NCI-H1930 (cell line): ENCODE measurements at places on chromosomes 4 and X.

GRCh38 chr4:25938787-25939186, 24.8 kb downstream of the SMIM20 start:
- DNase-seq = peak; percentile 9

GRCh38 chrX:22803353-22803752, 196.4 kb upstream of the DDX53 start:
- no peak for DNase-seq

DNA sequence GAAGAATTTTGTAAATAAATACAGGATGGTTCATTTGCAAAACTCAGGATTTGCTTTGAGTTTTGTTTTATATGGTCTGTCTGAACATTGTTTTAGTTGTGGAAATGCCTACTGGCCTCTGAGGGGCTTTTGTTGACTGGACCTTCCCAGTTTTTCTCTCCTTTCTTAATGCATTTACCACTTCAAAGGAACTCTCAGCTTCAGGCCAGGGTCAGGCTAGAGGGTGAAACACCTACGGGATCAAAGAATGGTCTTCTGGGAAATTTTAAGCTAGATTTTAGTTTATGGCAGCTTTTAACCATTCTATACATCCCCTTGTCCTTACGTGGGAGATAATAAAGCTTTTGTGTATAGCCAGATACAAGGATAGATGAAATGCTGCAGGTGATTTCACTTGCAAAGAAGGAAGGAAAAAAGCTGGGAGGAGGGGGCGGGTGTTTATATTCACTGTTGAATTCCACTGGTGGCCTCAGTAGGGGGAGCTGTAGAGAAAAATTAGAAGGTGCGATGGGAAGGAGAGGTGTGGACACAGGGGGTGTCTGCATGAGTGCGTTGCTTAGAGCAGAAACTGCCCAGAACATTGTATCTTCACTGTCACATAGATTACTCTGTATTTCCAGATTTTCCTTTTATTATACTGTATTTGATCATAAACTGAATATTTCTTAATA, 151.8 kb downstream of the TSPAN5 start:
- no peak for DNase-seq

DNA sequence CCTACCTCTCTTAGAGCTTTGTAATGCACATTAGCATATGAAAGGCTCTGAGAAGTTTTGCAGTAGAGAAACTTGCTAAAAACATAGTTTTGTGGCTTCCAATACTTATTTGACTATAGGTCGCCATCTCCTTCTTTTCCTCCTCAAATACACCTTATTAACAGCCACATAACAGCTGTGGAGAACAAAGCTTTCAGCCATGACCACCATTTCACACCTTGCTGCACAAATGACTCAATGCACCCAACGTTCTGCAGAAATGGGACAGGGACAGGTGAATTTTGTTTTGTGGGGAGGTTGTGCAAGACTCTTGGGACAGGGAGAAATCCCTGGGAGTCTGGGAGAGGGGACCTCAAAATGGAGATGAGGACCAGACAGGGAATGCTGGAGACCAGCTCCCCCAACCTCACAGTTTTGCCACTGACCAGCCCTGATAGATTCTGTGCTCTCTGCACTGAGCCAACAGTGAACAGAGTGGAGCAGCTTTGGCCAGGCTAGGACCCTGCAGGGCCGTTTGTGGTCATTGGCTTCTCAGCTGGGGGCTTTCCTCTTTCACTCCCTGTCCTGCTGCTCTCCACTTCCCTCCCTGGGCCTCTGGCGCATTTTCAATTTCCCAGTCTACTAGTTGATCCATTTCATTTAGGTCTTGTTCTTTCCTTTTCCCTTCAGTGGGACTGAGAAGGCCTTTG, 16.6 kb downstream of the FRMPD3 start:
- DNase-seq = no peak

DNA sequence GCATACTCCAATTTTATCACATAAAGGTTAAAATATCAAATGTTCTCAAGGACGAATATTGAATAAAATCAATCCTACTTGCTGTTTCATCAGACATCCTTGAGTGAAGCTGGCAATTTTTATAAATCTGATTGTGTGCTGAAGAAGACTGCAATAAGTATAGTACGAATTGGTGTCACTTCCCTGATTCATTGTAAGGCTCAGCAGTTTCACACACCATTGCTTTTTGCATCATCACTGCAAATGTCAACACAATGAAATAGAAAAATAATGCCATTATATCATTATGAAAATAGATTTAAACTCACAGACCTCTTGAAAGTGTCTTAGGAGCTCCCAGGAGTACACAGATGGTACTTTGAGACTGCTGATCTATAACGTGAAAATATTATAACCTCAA, 172.5 kb downstream of the ANKRD50 start:
- DNase-seq = no peak

DNA sequence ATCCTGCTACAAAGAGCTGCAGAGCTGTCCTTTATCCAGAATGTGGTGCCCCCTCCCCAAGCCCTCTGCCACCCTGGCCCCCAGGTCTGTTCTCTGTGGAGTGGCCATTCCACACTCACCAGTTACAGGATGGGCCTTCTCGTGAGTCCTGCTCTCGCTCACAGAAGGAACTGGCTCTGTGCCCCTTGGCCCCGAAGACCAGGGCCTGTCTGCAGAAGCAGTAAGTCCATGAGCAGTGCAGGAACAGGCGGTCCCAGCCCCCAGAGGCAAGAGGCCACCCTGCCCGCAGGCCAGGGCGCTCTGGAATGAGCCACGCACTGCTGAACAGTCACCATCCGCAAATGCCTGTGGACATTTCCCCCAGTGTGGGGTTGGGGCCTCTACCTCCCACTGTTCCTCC, 92.2 kb downstream of the DCTD start:
- DNase-seq = no peak
